ENCODE measurements at places on chromosomes 13 and 19.
A peak's percentile ranks its signal among the peaks of the same experiment; 100 is the strongest.

DNA sequence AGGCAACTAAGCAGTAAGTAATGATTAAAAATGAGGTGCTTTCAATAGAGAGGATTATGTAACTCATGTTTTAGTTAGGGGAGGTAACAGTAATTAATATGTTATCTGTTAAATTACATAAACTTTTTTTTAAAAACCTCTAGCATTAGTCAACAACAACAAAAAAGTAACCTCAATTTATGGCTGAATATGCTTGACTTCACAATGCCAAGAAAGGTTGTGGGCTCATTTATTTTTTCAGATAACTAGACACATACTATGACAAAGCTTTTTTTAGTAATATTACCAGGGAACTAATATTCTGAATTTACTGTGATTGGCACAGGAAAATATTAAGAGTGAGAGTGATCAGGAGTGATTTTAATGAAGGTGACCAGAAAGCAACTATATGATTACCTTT is 54.9 kb downstream of the KCNRG start:
- no peak for DNase-seq

GRCh38 chr19:56105090-56105701 is 15.9 kb downstream of the ZNF787 start:
- DNase-seq = no peak

DNA sequence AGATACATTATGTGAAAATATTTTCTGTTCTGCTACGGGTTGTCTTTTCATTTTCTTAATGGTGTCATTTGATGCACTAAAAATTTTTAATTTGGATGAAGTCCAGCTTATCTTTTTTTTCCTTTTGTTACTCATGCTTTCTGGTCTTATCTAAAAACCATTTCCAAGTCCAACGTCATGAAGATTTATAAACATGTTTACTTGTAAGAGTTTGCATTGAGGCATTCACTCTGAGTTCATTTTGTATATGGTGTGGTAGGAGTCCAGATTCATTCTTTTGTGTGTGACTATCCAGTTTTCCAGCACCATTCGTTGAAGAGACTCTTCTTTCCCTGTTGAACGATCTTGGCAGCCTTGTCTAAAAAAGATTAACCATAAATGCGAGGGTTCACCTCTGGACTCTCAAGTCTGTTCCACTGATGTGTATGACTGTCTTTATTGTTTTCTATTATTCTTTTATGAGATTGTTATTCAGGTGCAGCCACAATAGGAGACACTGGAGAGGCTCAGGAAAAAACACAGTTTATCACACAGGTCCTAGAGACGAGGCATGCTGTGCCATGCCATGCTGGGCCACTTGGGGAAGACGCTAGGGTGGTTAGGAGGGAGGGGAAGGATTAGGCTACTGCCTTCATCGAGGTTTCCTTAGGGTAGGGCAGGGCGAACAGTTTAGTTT is 35.0 kb downstream of the NAA16 start:
- no peak for DNase-seq

- DNase-seq = no peak
Observed at GRCh38 chr19:14470031-14470876, 4.9 kb downstream of the PTGER1 start.

DNA sequence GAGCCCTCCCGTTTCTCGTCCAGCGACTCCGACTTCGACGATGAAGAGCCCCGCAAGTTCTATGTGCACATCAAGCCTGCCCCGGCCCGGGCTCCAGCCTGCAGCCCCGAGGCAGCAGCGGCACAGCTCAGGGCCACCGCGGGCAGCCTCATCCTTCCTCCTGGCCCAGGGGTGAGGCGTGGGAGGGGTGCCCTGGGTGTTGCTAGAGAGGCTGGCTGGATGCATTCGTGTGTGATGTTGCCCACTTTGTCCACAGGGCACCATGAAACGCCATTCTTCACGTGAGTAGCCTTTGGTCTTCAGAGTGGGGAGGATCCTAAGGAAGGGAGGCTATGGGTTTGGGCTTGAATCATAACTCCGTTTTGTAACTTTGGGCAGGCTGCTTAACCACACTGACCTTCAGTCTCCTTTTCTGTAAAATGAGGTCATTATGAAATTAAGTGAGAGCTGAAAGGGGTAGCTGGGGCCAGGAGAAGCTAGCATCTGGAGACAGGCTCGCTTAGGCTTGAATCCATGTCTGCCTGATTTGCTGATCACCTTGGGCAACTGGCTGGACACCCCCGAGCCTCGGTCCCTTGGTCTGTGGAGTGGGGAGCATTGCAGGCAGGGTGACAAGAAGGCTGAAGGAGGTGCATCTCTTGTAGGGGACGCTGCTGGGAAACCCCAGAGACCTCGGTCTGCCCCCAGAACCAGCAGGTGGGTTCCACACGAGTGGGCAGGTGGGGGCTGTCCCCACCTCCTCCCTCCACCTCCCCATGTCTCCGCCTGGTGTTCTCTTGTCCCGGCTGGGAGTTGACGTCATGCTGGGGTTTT is 18.7 kb upstream of the B3GNT3 start:
- DNase-seq = no peak

DNA sequence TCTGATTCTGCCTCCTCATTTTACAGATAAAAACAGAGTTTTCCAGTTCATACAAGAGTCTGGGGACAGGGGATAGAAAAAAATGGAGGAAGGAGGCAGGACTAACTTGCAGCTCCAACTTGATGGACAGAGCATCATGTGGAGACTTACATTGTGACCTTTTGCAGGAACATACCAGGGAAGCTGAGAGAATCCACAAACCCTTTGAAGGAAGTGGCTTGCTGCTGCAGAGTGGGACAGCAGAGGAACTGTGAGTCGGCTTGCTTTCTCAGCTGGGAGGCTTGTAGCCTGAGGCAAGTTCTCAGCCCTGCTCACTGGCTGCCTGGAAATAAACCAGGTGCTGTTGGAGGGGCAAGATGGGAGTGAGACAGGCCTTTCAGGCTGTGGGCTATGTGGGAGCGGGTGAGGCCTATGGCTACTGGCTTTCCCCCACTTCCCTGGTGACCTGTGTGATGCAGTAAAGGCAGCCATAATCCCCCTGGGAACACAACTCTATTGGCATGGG is 614.4 kb downstream of the KCTD12 start:
- DNase-seq = no peak

- no peak for DNase-seq
Observed at GRCh38 chr19:12792051-12792852, 966 bp downstream of the JUNB start.

DNA sequence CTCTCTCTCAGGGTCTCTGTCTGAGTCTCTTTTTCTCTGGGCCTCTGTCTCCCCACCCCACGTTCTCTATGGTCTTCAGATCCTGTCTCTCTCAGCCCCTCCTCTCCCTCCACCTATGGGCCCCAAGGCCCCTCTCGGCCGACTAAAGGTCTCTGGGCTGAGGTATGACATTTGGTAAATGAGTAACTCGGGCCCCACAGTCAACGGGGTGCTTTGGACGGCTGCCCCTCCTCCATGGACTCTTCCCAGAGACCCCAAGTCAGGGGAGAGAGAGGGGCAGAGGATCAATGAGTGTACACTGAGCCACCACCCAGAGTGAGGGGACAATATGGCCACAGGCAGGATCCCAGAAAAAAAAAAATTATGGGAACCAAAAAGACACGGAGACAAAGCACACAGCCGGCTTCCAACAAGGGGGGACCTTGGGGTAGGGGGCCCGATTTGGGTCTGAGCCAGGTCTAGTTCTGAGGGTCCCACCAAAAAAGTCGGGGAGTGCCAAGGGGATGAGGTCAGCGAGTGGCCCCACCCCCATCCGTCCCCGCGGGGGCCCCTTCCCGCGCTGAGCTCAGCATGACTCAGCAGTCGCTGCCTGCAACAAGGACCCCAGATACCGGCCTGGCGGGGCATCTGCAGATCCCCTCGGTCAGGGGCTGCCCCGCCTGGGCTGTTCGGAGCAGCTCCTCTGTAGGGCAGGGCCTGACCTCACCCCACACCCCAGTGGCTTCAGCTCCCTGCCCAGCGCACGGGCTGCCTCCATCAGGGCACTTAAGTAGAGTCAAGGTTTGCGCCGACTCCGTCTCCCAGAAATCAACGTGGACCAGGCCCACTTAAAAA is 1.5 kb upstream of the FTL start:
- no peak for DNase-seq

- no peak for DNase-seq
Observed at GRCh38 chr13:25992076-25992475, 59.7 kb downstream of the SHISA2 start.

DNA sequence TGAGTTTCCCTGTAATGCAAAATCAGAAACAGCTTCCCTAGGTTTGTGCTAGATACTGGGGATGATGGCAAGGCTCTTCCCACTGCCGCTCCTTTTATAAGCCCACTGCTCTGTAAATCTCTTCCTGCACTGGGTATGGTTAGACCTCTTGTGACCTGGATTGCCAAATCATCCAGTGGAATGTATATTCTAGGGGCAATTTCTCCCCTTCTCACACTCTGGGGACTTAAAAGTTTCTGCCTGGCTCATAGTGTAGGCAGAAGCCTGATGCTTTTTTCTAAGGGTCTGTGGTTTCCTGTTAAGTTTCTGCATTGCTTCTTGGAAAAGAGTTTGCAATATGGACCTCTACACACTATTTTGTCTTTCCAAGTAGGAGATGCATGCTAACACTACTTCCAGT is 1582.0 kb upstream of the PCDH20 start:
- DNase-seq = no peak

DNA sequence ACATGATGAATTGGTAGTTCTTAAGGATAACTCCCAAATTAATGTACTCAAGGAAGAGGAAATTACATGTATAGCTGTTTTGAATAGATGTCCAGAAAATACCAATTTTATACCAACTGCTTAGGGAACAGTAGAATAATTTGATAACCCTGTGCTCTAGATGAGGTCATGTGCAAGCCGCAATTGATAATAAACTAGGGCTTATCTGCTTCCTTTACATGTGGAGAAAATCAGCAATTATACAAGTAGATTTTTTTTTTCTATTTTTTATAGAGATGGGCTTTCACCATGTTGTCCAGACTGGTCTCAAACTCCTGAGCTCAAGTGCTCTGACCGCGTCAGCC is 9.3 kb downstream of the TPT1 start:
- no peak for DNase-seq

GRCh38 chr13:18948012-18948663 is 233.5 kb downstream of the TUBA3C start:
- DNase-seq = no peak

GRCh38 chr13:20525601-20526544 is at the start of gene CRYL1:
Gene CRYL1 (minus strand): TSS chr13:20525857. CDS start chr13:20525794, 63 bp downstream.
- peak; percentile 29 for DNase-seq

DNA sequence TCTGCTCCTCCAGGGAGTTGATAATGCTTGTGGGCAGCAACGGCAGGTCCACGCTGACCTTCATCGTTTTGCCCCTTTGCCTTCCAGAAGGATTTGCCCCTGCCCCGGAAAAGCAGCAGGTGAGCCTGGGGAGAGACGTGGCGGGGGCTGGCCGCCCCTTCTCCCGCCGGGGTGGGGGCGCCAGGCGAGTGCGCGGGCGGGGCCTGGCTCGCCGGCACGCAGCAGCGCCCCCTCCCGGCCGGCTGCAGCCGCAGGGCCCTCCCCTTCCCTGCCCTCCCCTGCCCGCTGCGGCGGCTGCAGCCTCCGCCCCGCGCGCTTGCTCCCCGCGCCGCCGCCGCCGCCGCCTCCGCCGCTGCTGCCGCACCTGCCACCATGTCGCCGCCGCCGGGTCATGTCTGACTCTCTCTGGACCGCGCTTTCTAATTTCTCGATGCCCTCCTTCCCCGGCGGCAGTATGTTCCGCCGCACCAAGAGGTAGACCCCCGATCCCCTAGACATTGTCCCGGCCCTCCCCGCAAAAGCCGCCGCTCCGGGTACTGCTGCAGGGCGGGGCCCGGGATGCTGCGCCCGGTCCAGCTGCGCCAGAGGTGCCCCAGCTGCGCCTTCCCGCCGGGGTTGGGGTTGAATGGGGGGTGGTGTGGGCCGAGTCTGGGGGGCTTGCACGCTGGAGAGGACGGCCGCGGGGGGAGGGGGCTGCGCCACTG is at the start of gene MAST1:
MAST1 (plus strand) TSS at position 334 of the 704 bp plus-strand sequence; CDS start at position 392, 58 bp downstream.
- DNase-seq = peak; percentile 10

DNA sequence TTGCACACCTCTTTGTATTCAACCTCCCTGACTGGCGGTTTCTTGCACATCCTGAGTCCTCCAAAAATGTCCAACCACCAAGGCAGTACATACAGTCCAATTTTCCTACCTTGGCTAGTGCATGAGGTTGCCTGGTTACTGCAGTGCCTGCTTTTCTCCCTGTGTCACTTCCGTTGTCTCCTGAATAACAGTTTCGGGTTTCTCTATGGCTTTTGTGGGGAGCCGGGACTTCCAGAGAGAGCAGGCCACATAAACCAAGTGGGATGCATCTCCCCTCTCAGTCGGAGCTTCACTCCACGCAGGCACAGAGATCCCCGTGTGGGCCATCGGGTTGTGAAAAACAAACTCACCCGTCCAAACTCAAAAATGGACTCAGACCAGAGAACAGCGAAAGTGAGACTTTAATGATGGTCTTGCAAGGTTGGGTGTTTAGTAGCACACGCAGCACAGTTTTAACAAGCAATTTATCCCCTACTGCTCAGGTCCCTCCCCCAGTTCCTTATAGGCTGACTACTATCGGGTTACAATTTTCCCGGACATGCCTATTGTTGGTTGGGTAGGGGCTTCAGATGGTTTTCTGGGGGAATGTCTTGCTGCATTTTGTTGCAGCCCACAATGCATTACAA is 173.1 kb downstream of the POU4F1 start:
- DNase-seq = no peak

GRCh38 chr19:38500450-38500849 is 67.0 kb downstream of the RYR1 start:
- no peak for DNase-seq

GRCh38 chr13:24511816-24512196 is 772 bp downstream of the PARP4 start:
- DNase-seq = no peak

GRCh38 chr13:20395061-20395916 is 130.4 kb downstream of the CRYL1 start:
- no peak for DNase-seq

DNA sequence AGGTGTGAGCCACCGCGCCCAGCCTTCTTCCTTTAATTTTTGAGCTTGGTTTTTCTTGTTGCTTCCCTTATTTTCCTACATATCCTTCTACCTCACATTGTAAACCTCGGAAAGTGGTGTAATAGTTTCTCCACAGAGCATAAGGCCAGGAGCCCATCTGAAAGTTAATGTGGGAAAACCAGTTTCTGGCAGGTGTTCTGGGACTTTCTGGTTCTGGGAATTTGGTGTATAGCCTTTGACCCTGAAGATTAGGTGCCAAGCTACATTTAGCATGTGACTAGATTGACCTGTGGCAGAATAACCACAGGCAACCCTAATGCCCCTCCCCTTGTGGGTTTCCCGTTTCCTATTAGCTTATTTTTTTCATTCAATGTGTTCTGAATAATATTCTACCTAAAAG is 8.7 kb downstream of the POP4 start:
- DNase-seq = no peak

DNA sequence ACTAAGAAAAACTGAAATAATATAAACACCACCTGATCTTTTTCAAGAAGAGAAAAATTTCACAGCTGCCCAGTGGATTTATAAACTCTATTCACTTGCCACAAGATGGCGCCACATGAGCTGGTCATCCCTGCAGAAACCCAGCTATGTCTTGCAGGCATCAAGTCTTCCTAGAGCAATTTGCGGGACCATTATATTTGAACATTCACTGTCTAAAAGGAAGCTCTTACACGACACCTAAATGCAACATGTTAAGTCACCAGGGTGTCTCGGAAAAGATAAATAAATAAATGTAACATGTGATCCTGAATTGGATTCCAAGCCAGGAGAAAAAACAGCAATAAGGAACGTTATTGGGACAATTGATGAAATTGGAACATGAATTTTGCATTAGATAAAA is 20.3 kb upstream of the AKT2 start:
- DNase-seq = peak; percentile 94
